ENCODE measurements at places on chromosomes 13 and 19. TPM values are rescaled to one million over a fixed set of nuclear protein-coding genes. Genes with fewer than 3 reads are reported as not detected.

TUBA3C gene
- not detected for total RNA-seq

- no peak for DNase-seq
These were observed 1.3 kb downstream of the TSHZ3 start for GRCh38 chr19:31347828-31348392.

GRCh38 chr19:16366433-16367260, 42.0 kb downstream of the KLF2 start:
- no peak for DNase-seq

GRCh38 chr19:41223431-41224234, 4.6 kb downstream of the AXL start:
- DNase-seq: no peak

ETV2 gene
- 0.54 TPM for total RNA-seq

GRCh38 chr19:52935434-52935833, 12.2 kb upstream of the ZNF888 start:
- no peak for DNase-seq

RGS9BP gene
- total RNA-seq: 1.1 TPM

- no peak for DNase-seq
These were observed 107.2 kb downstream of the UQCRFS1 start for GRCh38 chr19:29105629-29106292.

- DNase-seq: no peak
These were observed 7.4 kb upstream of the CEACAM18 start for GRCh38 chr19:51470966-51471365.

STOML3 gene
- 0.36 TPM for total RNA-seq

- DNase-seq: no peak
These were observed 37.8 kb upstream of the CYP2A13 start for GRCh38 chr19:41050426-41050825.

ACER1 gene
- not detected for total RNA-seq

GRCh38 chr13:44451126-44451525, 77.5 kb downstream of the SERP2 start:
- peak; percentile 56 for DNase-seq

DNA sequence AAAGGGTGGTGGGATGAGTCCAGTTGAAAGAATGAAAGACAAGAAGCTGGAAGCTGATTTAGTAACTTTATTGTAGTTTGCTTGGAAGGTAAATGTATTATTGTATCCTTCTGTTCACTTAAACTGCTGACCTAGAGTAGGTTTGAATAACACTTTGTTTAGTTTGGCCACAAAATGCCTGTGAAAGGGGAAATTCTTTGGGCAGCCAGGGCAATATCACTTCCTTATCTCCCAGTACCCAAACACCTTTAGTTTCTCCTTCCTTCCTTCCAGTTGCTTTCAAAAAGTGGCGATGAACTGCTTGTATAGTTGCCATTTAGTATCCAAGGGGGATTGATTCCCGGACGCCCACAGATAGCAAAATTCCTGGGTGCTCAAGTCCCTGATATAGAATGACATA, 120.1 kb downstream of the PAN3 start:
- no peak for DNase-seq

KIR2DL1 gene
- not detected for total RNA-seq

Data from cerebellum (tissue), 4 donors.